ENCODE measurements at places on chromosomes 2 and 18. TPM values are rescaled to one million over a fixed set of nuclear protein-coding genes. Genes with fewer than 3 reads are reported as not detected.

DNA sequence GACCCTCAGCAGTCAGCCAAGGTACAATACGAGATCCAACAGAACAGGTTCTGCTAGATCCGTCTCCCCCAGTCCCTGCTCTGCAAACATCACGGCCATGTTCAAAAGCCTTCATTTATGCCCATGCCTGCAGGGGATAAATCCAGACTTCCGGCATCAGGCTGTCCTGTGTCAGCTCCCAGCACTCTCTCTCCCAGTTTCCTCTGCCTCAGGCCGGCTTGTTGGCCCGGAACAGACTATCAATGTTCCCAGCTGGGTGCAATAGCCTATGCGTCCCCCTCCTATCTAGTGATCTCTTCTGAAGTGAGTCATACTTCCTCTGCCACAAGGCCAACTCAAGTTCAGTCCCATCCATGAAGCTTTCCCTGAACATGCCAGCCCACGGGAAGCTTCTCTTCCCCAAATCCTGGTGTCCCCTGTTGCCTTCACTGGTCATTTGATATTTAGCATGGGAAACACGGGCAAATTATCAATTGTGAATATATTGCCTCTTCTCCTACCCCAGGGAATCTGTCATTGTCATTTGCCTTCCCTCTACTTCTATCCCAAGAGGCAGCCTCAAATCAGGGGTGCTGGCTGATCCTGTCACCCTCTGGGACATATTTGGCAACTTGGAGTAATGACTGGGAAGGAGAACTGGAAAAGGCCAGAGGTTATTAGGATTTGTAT is 51.1 kb downstream of the CAPN13 start:
- H3K4me3 ChIP-seq: no peak overlapping the region
- no peaks in the 10 kb centered on the region for H3K4me1 ChIP-seq
- peaks cover 2% of the 10 kb centered on the region for H3K27me3 ChIP-seq
- H3K36me3 ChIP-seq: peaks cover 14% of the 10 kb centered on the region

DNA sequence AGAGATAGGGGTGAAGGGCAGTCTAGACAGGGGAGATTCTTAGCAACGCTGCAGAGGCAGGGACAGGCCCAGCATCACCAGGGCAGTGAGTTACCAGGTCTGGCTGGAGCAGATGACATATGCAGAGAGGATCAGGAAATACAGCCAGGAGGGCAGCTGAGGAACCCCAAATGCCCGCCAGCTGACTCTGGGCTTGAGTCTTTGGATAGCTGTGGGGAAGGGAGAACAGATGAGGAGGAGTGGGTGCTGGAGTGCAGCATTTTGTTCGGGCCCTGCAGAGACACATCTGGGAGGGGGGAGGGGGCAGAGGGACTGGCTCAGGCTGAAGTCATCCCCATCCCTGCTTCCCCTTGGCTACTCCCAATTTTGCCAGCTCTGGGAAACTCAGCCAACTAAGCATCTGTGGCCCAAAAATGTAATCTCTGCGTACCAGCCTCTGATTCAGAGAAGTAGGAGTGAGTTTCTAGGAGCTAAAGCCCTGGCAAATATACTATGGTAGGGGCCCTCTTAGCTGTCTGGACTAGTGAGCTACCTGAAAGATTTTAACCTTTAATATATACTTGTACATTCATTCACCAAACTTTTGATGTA is 214.5 kb downstream of the ZBTB7C start:
- no peaks in the 10 kb centered on the region for H3K36me3 ChIP-seq
- H3K27me3 ChIP-seq: no peaks in the 10 kb centered on the region
- DNase-seq: no peak
- H3K4me1 ChIP-seq: no peaks in the 10 kb centered on the region
- no peak overlapping the region for H3K27ac ChIP-seq

DNA sequence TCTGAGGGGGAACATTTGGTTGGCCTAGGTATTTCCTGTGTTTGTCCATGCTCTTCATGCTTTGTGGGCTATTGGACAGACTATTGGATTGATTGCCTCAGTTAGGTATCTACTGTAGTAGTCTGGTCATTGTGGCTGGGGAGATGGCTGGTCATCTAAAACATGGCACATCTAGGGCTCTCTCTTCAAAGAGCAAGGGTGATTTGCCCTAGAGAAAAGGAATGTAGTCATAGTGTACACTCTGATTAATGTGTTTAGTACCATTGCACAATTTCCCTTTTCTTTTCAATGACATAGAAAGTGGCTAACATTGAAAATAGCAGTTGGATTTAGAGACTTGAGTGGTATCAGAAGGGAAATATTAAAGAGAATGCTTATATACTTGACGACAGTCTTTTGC is 114.3 kb downstream of the LCLAT1 start:
- DNase-seq: no peak
- H3K4me3 ChIP-seq: no peak overlapping the region
- no peak overlapping the region for H3K27ac ChIP-seq
- H3K27me3 ChIP-seq: no peaks in the 10 kb centered on the region
- H3K4me1 ChIP-seq: no peaks in the 10 kb centered on the region
- H3K36me3 ChIP-seq: no peaks in the 10 kb centered on the region

- no peak overlapping the region for H3K27ac ChIP-seq
- no peak for DNase-seq
- H3K4me1 ChIP-seq: no peaks in the 10 kb centered on the region
These were observed 10.8 kb upstream of the ALLC start for GRCh38 chr2:3647246-3647645.

Gene CAPG
- 130 TPM for polyA plus RNA-seq

Gene CTIF
- 12.5 TPM for polyA plus RNA-seq

Gene CNGA3
- polyA plus RNA-seq: 1.5 TPM

Gene SYT4
- not detected for polyA plus RNA-seq

All from small intestine (tissue), 16 donors.